ENCODE measurements at places on chromosomes 16 and 17.

DNA sequence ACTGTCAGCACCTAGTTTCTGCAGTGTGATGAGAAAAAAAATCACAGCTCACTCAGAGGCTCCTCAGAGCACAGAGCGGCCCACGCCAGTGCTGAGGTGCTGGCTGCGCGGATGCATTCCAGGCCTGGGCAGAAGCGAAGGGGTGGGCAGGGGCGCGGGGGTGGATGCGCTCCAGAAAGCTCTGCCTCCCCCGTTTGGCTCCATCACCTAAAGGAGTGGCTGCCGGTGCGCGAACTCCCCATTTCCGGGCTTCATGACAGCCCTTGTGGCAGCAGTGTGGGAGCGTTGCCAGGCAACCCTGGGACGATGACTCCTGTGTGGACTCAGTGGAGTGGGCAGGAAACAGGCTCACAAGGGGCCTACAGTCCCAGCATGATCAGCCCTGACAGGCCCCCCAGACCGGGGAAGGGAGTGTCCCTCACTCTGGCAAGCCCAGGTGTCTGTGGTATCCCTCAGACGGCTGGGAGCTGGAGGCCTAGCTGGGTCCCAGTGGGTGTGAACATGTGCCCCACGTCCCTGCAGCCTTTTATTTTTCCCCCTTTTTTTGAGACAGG, 32.8 kb upstream of the NUDT16L1 start:
- DNase-seq: peak; percentile 49

DNA sequence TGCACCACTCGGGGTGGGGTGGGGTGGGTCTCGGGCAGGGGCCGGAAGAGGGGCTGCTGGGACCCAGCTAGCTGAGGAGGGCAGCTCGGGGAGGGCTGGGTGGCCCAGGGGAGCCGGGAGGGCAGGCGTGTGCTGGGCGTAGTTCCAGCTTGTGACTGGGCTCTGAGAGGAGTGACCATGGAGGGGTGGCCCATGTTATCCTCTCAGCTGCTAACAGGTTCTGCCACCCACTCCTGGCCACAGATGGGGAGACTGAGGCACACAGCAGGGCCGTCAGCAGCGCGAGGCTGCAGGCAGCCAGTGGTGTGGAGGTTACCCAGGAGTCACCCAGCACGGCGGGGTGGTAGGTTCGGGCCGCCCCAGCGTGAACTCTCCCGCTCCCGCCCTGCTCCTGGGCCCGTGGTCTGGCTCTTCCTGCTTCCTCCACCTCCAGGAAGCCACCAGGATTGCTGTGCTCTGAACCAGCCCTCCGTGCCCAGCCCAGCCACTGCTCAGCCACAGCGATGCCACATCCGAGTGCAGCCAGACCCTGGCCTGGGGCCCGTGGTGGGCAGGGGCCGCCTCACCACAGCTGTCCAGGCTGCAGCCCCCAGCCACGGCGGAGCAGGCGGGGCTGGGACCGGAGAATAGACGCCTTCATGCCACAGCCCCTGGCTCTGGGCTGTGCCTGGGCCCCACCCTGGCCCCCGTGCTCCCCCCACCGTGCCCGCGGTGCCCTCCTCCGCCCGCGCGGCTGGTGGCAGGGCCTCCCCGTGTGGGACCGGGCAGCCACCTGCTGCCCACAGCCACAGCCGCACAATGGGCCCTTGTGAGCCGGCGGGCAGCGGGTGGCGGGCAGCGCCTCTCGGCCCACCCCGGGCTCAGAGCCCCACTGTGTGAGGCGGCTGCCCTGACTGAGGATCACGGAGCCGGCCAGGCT, 26.3 kb upstream of the SSTR5 start:
- no peak for DNase-seq

DNA sequence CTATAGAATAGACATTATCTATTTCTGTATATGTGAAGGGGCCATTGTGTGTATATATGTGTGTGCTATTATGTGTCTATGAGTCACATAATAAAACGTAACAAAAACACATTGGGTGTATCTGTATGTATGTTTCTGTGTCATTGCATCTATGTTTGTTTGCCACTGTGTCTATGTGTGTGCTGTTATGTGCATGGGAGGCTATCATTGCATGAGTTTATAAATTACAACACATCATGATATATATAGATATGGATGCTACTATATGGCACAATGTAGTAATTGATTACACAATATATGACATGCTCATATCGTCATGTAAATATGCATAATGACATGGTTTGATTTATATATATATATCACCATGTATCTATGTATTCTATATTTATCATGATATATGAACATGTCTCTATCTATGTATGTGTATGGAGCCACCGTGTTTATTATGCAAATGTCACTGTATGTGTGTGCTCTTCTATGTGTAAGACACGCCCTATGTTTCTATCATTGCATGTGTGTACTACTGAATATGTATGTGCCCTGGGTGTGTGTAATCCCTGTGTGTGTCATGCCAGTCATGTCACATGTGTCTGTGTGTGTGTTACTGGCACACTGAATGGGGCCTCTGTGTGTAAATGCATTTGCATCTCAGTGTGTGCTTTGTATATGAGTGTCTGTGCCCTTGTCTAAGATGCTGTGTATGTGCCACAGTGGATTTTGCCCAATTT, 1.4 kb upstream of the TSPOAP1 start:
- no peak for DNase-seq

- no peak for DNase-seq
Measured at GRCh38 chr17:21204935-21205334, 9.0 kb downstream of the TMEM11 start.

GRCh38 chr17:68963958-68964357, 8.8 kb upstream of the ABCA8 start:
- no peak for DNase-seq

GRCh38 chr16:1054660-1055556, 17.6 kb upstream of the SSTR5 start:
- DNase-seq: peak; percentile 57

GRCh38 chr16:87207965-87208364, 109.2 kb downstream of the C16orf95 start:
- no peak for DNase-seq

DNA sequence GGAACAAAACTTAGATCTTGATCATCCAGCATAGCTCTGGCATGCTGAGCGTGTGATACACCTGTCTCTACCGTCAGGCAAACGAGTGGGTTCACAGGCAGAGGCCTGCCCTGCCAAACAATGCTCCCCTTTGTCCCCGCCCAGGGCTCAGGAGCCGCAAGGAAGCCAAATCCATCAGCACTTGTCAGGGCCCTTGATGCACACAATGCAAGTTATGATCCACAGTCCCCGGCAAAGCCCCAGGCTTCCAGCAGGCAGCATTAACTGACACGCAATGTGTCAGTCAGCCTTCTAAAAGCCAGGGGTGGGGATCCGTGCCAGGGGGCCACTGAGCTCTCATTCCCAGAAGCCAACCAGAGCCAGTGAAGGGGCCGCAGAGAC, 460.9 kb downstream of the SLC39A11 start:
- DNase-seq: no peak

- no peak for DNase-seq
Measured at GRCh38 chr17:70366386-70366785, 197.1 kb downstream of the KCNJ2 start.

DNA sequence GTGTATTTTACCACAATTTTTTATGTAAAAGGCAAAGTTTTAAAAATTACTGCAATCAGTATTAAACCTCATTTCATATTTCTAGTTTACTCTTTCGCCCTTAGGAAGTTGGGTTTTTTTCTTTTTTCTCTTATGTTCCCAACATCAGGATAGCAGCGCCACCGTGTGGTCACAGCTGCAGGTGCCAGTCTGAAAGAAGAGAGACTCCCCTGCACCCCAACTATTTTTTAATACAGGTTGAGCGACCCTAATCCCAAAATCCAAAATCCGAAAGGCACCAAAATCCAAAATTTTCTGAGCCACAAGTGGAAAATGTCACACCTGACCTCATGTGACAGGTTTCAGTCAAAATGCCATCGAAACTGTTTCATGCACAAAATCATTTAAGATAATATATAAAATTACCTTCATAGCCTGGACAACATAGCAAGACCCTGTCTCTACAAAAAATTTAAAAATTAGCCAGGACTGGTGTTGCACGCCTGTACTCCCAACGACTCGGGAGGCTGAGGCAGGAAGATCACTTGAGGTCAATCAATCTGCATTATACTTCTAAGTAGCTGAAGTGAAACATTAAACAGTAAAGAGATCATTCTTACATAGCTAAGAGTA, 21.8 kb upstream of the ASGR2 start:
- DNase-seq: peak; percentile 78

- DNase-seq: no peak
Measured at GRCh38 chr16:86597880-86598606, 19.7 kb downstream of the FOXL1 start.

DNA sequence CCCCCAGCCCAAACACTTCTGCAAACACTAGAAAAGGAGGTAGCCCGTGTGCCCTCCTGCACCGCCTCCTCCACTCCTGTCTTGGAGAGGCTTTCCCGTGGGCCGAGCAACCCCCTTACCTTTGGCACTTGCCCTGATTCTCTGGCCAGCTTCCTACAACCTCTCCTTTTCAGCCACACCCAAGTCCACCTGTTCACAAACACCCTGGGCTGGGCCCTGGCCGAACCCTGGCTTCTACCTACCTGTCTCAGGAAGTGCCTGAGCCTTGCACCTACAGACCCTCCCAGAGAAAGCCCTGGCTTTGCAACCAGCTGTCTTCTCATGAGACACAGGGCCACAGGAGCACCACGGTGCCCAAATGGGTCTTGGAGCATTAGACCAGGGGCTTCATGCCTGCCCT, 2.0 kb upstream of the ANTKMT start:
- no peak for DNase-seq

DNA sequence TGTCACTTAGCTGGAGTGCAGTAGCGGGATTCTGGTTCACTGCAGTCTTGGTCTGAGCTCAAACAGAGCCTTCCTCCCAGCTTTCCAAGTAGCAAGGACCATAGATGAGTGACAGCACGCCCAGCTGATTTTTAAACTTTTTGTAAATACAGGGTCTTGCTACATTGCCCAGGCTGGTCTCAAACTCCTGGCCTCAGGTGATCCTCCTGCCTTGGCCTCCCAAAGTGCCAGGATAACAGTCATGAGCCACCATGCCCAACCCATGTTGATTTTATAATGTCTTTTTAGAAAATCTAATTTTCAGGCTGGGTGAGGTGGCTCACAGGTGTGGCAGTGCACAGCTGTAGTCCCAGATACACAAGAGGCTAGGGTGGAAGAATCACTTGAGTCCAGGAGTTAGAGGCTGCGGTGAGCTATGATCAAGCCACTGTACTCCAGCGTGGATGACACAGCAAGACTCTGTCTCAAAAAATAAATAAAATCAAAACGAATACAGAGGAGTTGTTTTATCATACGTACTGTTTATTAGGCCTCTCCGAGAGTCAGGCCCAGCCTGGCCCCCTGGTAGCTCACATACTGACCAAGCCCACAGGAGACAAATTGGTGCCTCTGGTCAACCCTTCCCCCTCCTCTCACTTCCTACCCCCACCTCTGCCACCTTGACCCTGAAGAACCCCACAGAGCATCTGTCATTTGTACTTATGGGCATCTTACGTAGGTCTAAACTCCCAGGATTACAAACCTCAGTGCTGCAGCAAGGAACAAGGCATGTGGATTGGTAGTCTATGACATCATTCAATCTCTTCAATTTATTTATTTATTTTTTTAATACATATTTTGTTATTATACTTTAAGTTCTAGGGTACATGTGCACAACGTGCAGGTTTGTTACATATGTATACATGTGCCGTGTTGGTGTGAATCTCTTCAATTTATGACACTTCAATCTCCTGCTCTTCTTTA, 13.6 kb downstream of the C16orf86 start:
- no peak for DNase-seq

DNA sequence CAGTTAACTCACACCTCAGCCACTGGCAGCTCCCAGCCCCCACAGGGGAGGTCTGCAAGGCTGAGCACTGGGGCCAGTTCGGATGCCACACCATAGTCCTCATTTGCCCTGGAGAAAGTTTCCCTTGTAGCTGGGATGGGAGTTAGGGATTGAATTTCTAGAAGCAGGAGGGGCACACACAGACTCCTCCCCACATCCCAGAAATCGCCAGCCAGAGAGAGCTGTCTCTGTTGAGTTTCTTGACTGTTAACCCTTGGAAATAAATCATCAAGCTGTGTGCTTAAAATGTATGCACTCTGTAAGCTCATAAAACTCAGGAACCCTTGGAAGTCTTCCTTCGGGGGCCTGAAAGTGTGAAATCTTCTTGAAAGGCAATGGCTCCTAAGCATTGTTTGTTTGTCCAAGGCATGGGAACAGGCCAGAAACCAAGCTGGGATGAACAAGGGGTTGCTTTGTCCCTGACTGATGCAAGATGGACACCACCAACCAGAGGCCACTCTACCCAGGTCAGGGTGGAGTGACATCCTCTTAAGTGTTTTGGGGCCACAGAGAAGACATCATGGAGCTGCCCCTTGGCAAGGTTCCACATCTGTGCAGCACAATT, 394 bp upstream of the PRM3 start:
- no peak for DNase-seq

DNA sequence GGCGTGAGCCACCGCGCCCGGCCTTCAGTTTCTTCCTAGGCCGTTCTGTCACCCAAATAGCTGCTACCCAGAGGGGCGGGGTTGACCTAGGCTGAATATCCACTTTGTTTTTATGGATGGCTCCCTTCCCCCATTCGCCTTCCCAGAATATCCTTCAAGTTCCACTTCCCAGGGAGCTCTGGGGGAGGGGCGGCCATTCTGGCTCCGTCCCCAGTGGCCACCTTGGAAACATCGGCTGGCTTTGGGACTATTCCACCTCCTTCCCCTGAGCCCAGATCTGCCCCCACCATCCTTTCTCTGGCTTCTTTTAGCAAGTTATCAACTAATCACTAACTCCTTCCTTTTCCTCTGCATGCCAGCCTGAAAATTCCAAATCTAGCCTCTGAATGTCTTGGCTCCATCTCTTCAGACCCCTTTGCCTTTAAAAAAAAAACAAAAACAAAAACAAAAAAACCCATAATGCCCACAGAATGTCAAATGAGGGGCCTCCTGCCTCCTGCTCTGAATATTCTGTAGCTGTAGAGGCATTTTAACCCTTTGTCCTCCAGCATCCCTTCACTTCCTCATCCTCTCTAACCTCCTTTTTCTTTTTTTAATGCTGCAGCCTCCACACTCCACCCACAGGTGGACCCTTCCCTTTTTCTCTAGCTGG, 6.4 kb downstream of the ATP1B2 start:
- DNase-seq: no peak
